ENCODE measurements at places on chromosomes 13 and 19. TPM values are rescaled to one million over a fixed set of nuclear protein-coding genes. Genes with fewer than 3 reads are reported as not detected.

FLT1 gene
- total RNA-seq = 20.1 TPM

DDX49 gene
- total RNA-seq = 36.8 TPM

OXGR1 gene
- not detected for total RNA-seq

FUT1 gene
- total RNA-seq = 9.8 TPM

PSG6 gene
- not detected for total RNA-seq

ZNF667 gene
- total RNA-seq = 2.1 TPM

IL11 gene
- total RNA-seq = not detected

HOOK2 gene
- 10.6 TPM for total RNA-seq

ZFP28 gene
- 5.7 TPM for total RNA-seq

LILRA1 gene
- not detected for total RNA-seq

ZNF439 gene
- 0.11 TPM for total RNA-seq

ATP4A gene
- not detected for total RNA-seq

CCDC8 gene
- total RNA-seq = 0.22 TPM

ZNF773 gene
- 8.6 TPM for total RNA-seq

SYCN gene
- total RNA-seq = not detected

ZNF443 gene
- total RNA-seq = 5.5 TPM

KMT5C gene
- 3.3 TPM for total RNA-seq

LGI4 gene
- not detected for total RNA-seq

DPF1 gene
- total RNA-seq = under 0.01 TPM

FLT3LG gene
- 1.4 TPM for total RNA-seq

GGN gene
- not detected for total RNA-seq

ZIC2 gene
- total RNA-seq = 0.22 TPM

SLC6A16 gene
- 0.43 TPM for total RNA-seq

ZNF30 gene
- total RNA-seq = 9.0 TPM

BRSK1 gene
- 0.65 TPM for total RNA-seq

DCLK1 gene
- 12.7 TPM for total RNA-seq

USHBP1 gene
- 37.3 TPM for total RNA-seq

RGCC gene
- 188 TPM for total RNA-seq

IGFL1 gene
- total RNA-seq = not detected

CYP2F1 gene
- not detected for total RNA-seq
